ENCODE measurements at places on chromosomes 11 and 22.

DNA sequence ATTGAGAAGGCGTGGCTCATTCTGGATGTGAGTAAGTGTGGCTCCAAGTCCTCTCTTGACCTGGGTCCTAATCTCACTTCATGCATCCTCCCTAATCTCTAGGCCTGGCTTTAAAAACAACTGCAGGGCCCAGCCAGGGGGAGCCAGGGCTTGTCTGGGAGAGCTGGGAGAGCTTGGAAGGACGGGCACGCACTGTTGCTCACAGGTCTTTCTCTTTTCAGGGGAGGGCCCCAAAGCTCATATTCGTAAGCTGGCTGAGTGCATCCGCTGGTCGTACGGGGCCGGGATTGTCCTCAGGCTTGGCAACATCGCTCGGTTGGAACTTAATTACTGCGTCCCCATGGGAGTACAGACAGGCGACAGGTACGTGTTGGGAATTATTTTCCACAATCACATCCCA, 34.1 kb upstream of the PARVB start:
- DNase-seq: no peak

DNA sequence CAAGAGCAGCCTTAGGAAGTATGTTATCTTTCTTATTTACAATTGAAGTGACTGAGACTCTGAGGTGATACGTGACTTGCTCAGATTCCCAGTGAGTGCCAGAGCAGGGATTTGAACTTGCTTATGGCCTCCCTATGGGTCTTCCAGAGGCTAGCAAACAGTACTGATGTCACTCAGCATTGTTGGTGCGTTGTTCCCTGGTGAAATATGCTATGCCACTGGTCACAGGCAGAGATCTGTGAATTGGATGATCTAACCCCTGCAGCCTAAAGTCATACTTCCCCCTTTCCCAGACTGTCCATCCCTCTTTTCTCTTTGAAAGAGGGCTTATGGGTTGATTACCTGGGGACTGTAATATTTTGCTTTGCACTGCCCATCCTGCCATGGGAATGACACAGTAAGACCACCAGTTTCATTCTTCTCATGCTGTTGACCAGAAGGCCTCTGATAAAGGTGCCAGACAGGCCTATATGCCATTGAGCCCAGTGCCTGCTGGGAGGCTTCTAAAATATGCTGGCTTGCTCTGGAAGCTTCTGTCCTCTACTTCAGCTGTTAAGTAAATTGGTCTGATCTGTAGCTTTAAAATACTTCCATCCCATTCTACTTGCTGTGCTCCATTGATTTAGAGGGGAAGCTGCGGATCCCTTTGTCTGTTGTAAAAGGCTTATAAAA, 152.2 kb upstream of the E2F8 start:
- DNase-seq: peak; percentile 48

DNA sequence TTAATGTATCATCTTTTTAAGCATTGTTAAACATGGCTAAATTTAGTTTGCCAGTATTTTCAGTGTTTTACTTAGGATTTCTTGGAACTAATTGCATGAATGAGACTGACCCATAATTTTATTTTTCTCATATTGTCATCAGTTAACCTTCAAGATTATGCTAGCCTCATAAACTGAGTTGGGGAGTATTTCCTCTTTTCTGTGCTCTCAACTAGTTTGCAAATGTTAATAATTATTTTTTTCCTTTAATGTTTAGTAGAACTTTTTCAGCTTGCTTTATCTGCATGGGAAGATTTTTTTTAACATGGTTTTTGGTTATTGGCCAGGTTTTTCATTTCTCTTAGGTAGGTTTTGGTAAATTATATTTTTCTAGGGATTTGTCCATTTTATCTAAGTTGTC, 235.4 kb upstream of the SESN3 start:
- DNase-seq: no peak

DNA sequence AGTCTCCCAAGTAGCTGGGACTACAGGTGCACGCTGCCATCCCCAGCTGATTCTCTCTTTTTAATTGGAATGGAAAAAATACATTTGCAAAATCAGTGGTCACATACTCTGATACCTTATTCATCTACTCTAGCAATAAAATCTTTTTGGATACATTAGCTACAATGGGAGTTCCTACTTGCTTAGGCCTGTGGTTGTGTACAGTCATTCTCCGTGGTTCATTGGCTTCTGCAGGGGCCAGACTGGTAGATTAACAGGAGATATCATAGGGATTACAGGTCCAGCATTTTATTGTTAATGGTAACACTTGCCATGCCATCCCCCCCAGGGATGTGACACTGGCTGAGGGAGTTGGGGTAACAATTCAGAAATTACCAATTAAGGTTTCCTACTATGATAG, 140.0 kb downstream of the ADAMTS15 start:
- DNase-seq: no peak

- no peak for DNase-seq
Measured at GRCh38 chr11:95145430-95146060, 55.9 kb downstream of the ENDOD1 start.

DNA sequence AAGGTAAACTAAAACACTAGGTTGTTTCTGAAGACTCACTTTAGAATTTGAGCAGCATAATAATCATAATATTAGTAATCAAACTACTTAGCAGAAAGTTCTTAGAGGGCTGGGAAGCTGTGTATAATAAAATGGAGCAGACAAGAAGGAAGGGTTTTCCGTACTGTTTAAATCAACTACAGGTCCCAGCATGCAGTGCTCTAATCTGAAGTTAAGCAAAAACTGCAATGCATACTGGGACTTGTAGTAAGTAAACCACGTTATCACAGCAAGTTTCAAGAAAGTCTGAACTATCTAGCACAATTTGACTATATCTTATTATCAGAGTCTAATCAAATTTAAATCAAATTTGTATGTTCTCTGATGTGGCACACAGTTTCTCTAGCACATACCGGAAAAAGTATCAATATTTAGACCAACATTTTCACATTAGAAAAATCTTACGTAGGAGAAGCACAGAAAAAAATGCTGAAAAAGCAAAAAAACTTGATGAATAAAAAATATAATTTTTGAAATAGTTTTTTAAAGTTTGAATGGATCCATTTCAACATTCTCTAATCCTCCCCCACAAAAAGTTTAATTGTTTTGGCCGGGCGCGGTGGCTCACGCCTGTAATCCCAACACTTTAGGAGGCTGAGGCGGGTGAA, 8.2 kb downstream of the PHF21A start:
- DNase-seq: no peak
